Effector memory CD4-positive, alpha-beta T cell (primary cell): ENCODE measurements at places on chromosomes 7 and 10.

DNA sequence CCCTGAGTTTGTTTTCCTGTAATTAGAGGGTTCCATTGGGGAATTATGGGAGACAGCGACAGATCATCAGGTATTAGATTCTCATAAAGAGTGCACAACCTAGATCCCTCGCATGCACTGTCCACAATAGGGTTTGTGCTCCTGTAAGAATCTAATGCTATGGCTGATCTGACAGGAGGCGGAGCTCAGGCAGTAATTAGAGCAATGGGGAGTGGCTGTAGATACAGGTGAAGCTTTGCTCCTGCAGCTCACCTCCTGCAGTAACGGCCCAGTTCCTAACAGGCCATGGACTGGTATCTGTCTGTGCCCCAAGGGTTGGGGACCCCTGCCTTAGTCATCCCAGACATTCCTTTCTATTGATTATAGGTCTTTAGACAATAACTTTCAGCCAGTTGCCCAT lies 894 bp upstream of the ZSCAN21 start:
- H3K36me3 ChIP-seq: no peaks in the 10 kb centered on the region
- H3K4me3 ChIP-seq: no peak overlapping the region
- no peak overlapping the region for H3K27ac ChIP-seq
- DNase-seq: no peak
- no peaks in the 10 kb centered on the region for H3K27me3 ChIP-seq

GRCh38 chr10:124667425-124668345 lies 76.5 kb downstream of the FAM53B start:
- H3K27me3 ChIP-seq: no peaks in the 10 kb centered on the region
- H3K36me3 ChIP-seq: peaks cover 16% of the 10 kb centered on the region
- DNase-seq: no peak

DNA sequence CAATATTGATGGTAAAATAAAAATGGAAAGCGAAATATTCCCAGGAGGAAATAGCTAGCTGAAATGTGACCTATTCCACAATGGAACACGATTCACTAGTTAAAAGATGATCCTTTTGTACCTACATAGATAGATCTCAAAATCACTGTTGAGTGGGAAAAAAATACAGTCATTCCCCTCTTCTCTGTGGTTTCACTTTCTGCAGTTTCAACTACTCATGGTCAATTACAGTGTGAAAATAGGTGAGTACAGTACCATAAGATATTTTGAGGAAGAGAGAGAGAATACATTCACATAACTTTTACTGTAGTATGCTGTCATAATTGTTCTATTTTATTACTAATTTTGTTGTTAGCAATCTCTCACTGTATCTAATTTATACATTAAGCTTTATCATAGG lies 56.0 kb upstream of the COL13A1 start:
- no peak overlapping the region for H3K27ac ChIP-seq
- H3K4me1 ChIP-seq: no peaks in the 10 kb centered on the region
- DNase-seq: no peak
- no peaks in the 10 kb centered on the region for H3K36me3 ChIP-seq

GRCh38 chr10:73839276-73839966 lies 28.0 kb upstream of the NDST2 start:
- no peak for DNase-seq
- H3K27me3 ChIP-seq: no peaks in the 10 kb centered on the region
- peaks cover 88% of the 10 kb centered on the region for H3K36me3 ChIP-seq
- H3K27ac ChIP-seq: no peak overlapping the region

DNA sequence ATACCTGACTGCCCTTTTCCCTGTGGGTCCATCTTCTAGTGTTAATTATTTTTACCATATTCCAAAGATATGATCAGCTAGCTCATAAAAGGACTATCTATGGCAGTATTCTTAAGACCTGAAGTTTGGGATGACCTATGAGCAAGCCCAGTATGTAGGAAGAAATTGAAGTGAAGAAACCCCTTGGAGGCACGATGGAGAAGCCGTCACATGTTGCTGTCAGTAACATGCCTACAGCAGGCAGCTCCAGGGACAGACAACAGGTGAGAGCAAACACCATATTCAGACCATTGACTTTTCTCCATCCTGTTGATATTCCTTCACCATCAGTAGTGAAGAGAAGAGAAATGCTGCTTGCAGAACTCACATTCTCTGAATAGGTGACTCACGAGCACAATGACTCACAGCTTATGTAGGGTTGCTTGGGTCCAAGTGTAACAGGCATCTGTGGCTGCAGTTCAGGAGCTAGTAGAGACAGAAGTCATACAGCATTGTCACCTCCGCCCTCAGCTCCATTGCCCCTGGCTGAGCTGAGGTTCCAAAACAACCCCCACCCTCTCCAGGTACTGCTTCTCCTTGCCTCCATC lies 8.4 kb upstream of the LYZL2 start:
- no peak overlapping the region for H3K27ac ChIP-seq
- H3K4me1 ChIP-seq: no peaks in the 10 kb centered on the region
- no peaks in the 10 kb centered on the region for H3K36me3 ChIP-seq
- no peak overlapping the region for H3K4me3 ChIP-seq
- H3K27me3 ChIP-seq: no peaks in the 10 kb centered on the region

GRCh38 chr10:5813091-5813340 lies 218 bp downstream of the GDI2 start:
- H3K36me3 ChIP-seq: no peaks in the 10 kb centered on the region
- peaks cover 22% of the 10 kb centered on the region for H3K4me1 ChIP-seq
- peak overlapping the region; percentile 99 for H3K4me3 ChIP-seq
- no peak for DNase-seq
- H3K27me3 ChIP-seq: no peaks in the 10 kb centered on the region

- no peaks in the 10 kb centered on the region for H3K27me3 ChIP-seq
- H3K36me3 ChIP-seq: no peaks in the 10 kb centered on the region
- no peak overlapping the region for H3K4me3 ChIP-seq
- no peaks in the 10 kb centered on the region for H3K4me1 ChIP-seq
- no peak for DNase-seq
Measured at GRCh38 chr7:145216866-145217265, 381.0 kb upstream of the TPK1 start.

- H3K4me1 ChIP-seq: no peaks in the 10 kb centered on the region
- DNase-seq: no peak
- no peaks in the 10 kb centered on the region for H3K27me3 ChIP-seq
Measured at GRCh38 chr7:135710417-135711138, 17.4 kb downstream of the SLC13A4 start.
